ENCODE measurements at places on chromosomes 12 and 14. TPM values are rescaled to one million over a fixed set of nuclear protein-coding genes. Genes with fewer than 3 reads are reported as not detected.

GRCh38 chr12:70719672-70720420 is 82.6 kb upstream of the PTPRB start:
- no peaks in the 10 kb centered on the region for H3K36me3 ChIP-seq
- peaks cover 5% of the 10 kb centered on the region for H3K27me3 ChIP-seq
- peak; percentile 17 for DNase-seq
- H3K4me1 ChIP-seq = no peaks in the 10 kb centered on the region

DNA sequence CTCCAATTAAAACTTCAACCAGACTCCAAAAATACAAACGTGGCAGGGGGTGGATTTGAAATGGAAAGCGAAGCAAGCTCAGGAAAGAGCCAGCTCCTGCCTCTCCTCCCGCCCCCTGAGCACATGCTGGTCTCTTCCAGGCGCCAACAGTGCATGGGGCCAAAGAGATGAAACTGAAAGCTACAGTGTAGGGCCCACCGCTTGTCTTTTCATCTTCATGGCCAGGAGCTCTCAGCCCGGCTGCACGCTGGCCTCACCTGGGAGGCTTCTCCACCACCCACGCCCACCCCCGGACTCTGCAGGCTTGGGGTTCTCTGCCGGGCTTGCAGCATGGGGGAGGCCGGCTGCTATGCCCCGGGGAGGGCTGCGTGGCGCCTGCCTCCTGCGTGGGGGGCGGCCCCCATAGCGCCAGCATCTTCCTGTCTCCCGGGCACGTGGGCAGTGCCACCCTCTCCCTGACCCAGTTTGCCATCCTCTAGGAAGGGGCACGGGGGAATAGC is 2.0 kb downstream of the RIMBP2 start:
- no peak for DNase-seq
- H3K36me3 ChIP-seq = no peaks in the 10 kb centered on the region
- H3K4me1 ChIP-seq = no peaks in the 10 kb centered on the region
- no peak overlapping the region for H3K4me3 ChIP-seq
- no peak overlapping the region for H3K27ac ChIP-seq
- peaks cover 4% of the 10 kb centered on the region for H3K27me3 ChIP-seq

GRCh38 chr12:6368906-6369525 is 6.3 kb downstream of the SCNN1A start:
- DNase-seq = no peak
- peak overlapping the region; percentile 1 for H3K27ac ChIP-seq
- H3K4me1 ChIP-seq = peaks cover 18% of the 10 kb centered on the region
- no peaks in the 10 kb centered on the region for H3K27me3 ChIP-seq

The ESRRB gene
- polyA plus RNA-seq = not detected

The MVK gene
- 2.6 TPM for polyA plus RNA-seq

The CEP170B gene
- not detected for polyA plus RNA-seq

Measured in CD8-positive, alpha-beta memory T cell (primary cell).